RWPE2 (cell line): ENCODE measurements at places on chromosomes 4 and X.

DNA sequence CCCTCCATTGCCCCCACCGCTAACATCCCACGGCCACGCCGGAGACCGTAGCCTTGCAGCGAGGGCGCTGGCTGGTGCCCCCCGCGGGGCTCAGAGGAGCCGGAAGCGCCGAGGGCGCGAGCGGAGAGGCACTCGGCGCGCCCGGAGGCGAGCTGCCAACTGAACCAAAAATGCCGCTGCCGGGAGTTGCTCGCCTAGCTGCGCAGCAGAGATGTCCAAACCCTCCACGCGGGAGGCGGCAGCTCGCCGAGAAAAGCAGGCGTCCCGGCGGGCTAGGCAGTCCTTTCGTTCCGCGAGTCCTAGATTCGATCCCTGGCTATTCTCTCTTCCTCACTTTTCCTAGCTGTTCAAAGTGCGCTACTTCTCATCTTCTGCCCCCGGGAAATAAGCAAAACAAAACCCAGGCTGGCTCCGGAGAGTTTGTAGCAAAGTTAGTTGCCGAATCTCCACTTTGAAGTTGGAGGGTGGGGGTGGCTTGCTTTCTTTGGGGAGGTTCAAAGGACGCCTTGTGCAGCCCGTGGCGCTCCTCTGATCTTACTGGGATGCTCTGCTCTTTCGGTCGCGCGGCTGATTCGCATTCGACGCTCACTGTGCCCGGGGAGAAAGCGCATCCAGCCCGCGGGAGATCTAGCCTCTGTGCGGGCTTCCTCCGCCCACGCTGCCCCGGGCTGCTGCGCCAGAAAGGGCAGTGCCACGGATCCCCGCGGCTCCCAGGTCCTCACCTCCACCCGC lies 723 bp downstream of the NKX6-1 start:
- no peak for DNase-seq

DNA sequence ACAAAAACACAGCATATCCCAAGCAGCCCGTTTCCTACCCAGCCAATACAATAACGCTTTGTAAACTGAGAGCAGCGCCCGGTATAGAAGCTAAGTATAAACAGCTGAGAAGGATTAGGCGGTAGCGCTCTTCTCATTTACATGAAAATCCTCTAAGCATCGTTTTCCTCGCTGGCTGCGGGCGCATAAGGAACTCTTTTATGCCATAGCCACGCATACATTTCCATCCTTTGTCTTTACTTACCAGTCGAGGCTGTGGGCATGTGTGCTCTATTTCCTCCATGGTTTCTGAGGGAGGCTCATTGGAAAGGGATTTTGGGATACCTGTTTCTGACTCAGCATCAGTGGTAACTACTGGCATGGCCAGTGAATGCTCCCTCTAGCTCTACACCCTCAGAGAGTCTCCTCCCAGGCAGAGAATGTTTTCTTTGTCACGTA lies 383 bp downstream of the PCYT1B start:
- DNase-seq: no peak

DNA sequence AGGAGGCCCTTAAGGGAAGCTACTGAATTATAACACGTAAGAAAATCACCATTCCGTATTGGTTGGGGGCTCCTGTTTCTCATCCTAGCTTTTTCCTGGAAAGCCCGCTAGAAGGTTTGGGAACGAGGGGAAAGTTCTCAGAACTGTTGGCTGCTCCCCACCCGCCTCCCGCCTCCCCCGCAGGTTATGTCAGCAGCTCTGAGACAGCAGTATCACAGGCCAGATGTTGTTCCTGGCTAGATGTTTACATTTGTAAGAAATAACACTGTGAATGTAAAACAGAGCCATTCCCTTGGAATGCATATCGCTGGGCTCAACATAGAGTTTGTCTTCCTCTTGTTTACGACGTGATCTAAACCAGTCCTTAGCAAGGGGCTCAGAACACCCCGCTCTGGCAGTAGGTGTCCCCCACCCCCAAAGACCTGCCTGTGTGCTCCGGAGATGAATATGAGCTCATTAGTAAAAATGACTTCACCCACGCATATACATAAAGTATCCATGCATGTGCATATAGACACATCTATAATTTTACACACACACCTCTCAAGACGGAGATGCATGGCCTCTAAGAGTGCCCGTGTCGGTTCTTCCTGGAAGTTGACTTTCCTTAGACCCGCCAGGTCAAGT lies 6.9 kb upstream of the MSANTD1 start:
- DNase-seq: no peak

DNA sequence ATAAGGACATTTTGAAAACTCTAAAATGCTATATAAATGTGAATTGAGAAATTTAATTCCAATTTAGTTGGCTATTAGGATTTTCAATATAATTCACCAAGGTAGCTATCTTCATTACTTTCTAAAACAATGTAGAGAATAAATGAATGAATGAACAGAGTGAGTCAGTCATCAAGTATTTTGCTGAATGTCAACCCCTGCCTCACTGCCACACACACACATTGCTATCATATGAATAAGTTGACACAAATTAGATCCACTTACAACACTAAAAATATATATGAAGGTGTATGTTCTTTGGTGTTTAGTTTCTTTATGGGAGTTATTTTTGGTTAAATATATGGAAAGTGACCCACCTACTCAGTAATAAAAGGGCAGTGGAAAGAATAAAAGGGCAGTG lies 141.4 kb upstream of the SMIM10 start:
- DNase-seq: no peak

GRCh38 chrX:17500145-17500579 lies 125.2 kb downstream of the NHS start:
- no peak for DNase-seq
